ENCODE measurements at places on chromosomes 6 and 20. TPM values are rescaled to one million over a fixed set of nuclear protein-coding genes. Genes with fewer than 3 reads are reported as not detected.

GRCh38 chr20:2276015-2276414 lies 19.8 kb upstream of the TGM3 start:
- no peak for DNase-seq

GRCh38 chr20:41717483-41717882 lies 99.3 kb upstream of the CHD6 start:
- no peak for DNase-seq

DNA sequence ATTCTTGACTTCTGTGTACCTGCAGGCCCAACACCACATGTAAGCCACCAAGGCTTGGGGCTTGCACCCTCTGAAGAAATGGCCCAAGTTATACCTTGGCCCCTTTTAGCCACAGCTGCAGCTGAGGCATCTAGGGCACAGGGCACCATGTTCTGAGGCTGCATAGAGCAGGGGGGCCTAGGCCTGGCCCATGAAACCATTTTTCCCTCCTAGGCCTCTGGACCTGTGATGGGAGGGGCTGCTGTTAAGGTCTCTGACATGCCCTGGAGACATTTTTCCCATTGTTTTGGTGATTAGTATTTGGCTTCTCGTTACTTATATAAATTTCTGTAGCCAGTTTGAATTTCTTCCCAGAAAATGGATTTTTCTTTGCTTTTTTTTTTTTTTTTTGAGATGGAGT lies 50.4 kb upstream of the SEC63 start:
- no peak for DNase-seq

GRCh38 chr20:55668631-55669030 lies 336.7 kb downstream of the CBLN4 start:
- DNase-seq, result no peak

DNA sequence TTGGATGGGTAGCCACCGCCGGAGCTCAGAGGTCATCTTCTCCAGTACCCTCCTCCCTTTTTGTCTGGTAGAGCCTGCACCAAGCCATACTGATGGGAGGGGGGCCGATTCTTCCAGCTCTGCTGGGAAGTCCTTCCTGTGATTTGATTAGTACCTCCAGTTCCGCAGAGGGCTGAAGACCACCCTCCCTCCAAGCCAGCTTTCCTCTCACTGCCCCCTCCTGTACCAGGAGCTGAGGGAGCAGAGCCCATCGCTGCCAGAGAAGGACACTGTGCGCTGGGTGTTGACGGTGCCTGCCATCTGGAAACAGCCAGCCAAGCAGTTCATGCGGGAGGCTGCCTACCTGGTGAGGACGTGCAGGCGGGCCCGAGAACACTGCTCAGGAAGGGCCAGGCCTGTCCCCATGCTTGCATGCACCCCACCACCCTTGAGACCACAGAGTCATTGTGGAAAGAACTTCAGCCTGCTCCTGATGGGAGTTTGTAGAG lies 13.2 kb downstream of the HSPA12B start:
- no peak for DNase-seq

The KIF13A gene
- 0.20 TPM for total RNA-seq

The SDHAF4 gene
- total RNA-seq, result 13.3 TPM

All from activated naive CD4-positive, alpha-beta T cell treated with anti-CD3 and anti-CD28 coated beads, Interleukin-2, amount 50 U/mL, for 72 hours (primary cell).